GM23338 (cell line): ENCODE measurements at places on chromosomes 3 and 15. TPM values are rescaled to one million over a fixed set of nuclear protein-coding genes. Genes with fewer than 3 reads are reported as not detected.

Gene UROC1
- polyA plus RNA-seq = not detected in 2 replicates

Gene ITGA11
- polyA plus RNA-seq = 0.14 and 0.40 TPM in 2 replicates

Gene MAP1A
- 0.81 and 0.85 TPM in 2 replicates for polyA plus RNA-seq

Gene HRG
- polyA plus RNA-seq = not detected in 2 replicates

Gene TMCO5A
- polyA plus RNA-seq = not detected in 2 replicates

Gene DNASE1L3
- not detected in 2 replicates for polyA plus RNA-seq
